ENCODE measurements at places on chromosomes 13 and 19.

DNA sequence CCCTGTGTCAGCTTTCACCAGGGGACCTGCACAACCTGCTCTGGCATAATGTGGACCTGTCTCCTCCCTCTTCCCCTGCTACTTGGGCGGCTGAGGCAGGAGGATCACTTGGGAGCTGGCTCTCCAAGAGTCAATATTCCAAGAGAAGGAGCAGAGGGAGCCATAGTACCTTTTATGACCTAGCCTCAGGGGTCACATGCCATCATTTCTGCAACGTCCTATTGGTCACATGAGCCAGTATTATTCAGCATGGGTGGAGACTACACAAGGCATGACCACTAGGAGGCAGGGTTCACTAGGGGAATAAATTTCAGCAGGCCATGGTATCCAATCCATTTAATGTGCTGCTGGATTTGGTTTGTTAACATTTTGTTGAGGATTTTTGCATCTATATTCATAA is 12.0 kb upstream of the SHFL start:
- no peak for DNase-seq

GRCh38 chr13:106400289-106400688 is 135.2 kb downstream of the EFNB2 start:
- no peak for DNase-seq

DNA sequence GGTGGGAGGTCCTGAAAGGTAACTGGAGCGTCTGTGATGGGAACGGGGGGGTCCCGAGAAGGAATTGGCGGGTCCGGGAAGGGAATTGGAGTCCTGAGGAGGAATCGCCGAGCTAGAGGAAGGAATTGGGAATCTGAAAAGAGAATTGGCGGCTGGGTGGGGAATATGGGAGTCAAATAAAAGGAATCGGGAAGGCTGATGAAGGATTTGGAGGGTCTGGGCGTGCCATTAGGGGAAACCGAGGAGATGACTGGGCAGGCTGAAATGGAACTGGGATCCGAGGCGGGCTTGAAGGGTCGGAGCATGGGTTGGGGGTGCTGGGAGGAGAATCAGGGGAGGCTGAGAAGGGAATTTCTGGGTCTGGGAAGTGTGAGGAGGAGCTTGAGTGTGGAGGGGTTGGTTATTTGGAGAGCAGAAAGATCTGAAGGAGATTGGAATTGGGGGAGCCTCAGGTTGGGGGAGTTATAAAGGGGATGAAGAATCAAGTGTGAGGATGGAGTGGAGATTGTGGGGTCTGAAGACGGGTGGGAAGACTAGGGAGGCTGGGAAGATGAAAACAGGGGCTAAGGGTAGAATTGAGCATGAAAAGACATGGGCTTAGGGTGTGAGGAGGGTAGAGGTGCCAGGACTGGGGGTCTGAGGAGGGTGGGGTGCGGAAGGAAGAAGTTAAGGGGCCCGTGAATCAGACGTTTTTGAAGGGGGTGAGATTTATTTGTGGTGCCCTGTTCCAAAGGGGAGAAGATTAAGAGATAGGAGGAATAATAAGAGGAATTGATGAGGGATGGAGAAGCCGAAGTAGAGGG is 718 bp downstream of the ACTN4 start:
- no peak for DNase-seq

GRCh38 chr19:4361152-4362046 is 18.0 kb downstream of the MPND start:
- DNase-seq: no peak

DNA sequence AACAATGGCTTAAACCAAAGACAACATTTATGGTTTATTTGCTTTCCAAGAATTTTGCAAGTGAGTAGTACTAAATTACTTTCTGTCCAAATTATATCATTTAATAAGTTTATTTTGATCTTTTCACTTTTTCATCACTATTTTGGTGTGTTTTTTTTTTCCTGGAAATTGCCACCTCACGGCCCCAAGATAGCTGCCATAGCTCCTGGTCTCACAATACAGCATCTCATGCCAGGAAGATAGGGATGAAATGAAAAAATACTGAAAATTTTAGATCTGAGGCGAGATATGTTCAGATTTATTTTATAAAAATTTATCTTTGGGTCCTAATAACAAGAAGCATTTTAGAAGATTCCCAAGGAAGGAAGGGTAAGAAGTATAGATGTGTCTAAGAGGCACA is 6.9 kb upstream of the FPR3 start:
- DNase-seq: no peak

GRCh38 chr19:38557205-38557799 is 60.5 kb downstream of the MAP4K1 start:
- DNase-seq: no peak

- DNase-seq: no peak
Measured at GRCh38 chr13:41813426-41813825, 147.5 kb downstream of the VWA8 start.

GRCh38 chr13:91292630-91293221 is 54.8 kb upstream of the MIR17HG start:
- no peak for DNase-seq

- DNase-seq: no peak
Measured at GRCh38 chr13:99703908-99704307, 202.6 kb downstream of the TM9SF2 start.
